AML-193 (cell line): ENCODE measurements at places on chromosomes 5 and 9.

GRCh38 chr9:21520501-21521228 lies 38.6 kb upstream of the IFNE start:
- DNase-seq, result no peak

- DNase-seq, result no peak
These were observed 36.8 kb downstream of the ERGIC1 start for GRCh38 chr5:172870715-172871461.

DNA sequence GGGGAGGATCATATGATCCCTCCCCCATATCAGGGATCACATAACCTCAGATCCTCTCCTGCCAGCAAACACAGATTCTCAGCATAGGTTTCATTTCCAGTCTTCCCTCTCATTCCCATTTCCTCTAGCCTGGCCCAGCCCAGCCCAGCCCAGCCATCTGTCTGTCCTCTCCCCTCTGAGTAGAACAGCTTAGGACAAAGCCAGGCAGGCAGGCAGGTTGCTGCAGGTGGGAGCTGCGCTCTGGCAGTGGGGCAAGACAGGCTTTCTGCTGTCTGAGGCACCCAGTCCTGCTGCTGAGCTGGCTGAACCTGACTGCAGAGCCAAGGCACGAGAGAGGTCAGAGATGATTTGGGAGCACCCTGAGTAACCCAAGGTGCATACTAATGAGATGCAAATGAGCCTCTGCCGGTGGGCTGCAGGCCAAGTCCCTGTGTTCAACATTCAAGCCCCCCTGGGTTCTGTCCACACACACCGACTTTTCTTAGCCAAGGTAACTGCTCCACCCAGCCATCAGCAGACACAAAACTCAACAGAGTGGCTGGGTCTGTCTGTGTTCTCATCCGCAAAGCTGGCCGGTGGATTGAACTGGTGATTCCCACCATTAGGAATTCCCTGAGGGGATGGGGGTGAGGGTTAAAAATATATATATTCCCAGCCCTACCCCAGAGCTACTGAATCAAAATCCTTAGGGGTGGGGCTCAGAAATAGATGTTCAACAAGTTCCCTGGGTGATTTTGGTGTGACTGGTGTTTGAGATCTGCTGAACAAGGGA lies 9.1 kb downstream of the FAT2 start:
- DNase-seq, result no peak

DNA sequence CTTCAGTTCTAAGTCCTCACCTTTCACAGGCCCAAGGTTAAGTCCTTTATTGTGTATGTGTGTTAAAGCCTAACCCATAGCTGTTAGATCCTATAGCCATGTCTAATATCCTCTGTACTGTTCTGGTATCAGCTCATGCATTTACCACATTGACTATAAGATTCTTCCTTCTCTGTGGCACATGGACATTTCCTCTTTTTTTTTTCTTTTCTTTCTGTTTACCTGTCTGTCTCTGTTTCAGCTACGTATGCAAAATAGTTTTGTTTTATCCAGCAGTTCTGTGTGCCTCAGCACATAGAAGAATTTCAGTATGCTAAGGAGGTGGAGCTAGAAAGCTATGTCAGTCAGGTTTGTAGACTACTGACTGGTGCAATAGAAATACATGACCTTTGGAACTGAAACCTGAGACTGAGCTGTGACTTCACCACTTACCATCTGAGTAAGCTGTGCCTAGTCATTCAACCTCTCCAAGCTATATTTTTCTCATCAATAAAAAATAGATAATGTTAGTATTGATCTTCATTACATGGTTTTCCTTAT lies 155.6 kb upstream of the VLDLR start:
- no peak for DNase-seq

GRCh38 chr5:113713051-113713450 lies 199.6 kb downstream of the YTHDC2 start:
- DNase-seq, result no peak

DNA sequence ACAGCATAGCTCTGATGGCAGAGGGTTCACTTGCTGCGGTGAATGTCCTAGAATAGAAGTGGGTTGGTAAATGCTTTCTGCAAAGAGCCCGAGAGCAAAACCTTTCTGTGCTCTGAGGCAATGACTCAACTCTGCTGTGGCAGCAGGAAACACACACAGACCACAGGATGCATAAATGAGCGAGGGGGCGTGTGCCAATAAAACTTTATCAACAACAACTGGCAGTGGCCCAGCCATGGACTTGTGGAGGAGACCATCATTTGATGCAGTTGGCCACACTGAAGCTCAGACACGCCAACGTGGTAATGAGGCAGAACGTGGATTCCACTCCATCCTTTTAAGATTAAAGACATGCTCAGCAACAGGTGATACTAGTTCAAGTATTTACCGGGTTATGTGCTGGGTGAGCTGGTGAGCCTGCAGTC lies 6.8 kb downstream of the MRPL36 start:
- DNase-seq, result peak; percentile 42

- DNase-seq, result no peak
These were observed 9.6 kb upstream of the CCDC112 start for GRCh38 chr5:115306011-115306536.

DNA sequence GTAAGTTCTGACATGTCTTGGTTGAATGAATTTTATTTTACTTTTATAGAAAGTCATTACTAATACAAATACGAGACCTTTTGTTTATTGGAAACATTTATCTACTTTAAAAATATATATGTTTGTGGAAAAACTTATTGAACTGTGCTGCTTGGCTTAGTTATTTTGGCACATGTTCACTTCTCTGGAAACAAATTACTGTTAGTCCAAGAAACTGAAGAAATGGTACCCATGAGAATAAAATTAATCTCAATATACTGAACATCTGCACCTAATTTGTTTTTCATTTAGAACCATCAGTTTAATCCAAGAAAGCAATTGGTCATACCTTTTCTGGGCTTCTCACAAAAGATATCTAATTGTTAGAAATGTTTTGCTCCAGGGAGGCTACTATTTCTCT lies 32.2 kb downstream of the INVS start:
- no peak for DNase-seq

GRCh38 chr5:154628685-154629084 lies 126.5 kb upstream of the LARP1 start:
- no peak for DNase-seq

DNA sequence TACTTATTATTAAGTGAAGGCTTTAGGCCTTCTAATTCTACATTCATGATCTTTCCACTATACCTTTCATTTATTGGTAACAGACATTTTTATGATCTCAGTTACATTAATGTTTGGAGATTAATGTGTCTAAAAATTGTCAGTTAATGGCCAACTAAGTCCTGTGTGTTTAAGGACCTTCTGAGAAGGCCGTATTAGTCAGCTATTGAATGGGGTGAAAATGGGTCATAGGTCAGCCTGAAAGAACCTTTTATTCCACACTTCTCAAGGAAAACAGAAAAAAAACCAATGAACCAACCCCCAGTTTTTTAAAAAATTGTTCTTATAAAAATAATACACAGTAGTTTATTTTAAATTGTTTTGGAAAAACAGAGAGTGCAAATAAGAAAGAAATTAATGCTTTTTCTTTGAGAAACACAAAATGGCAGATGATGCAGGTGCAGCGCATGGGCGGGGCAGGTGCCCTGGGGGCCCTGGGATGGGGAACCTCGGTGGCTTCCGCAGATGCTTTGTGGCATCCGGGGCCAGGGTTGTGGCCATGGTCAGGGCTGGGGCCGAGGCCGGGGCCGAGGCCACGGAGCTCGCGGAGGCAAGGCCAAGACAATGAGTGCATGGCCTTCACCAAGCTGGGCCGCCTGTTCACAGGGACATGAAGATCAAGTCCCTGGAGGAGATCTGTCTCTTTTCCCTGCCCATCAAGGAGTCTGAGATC lies 141.9 kb downstream of the SPATA31D1 start:
- DNase-seq, result no peak

- no peak for DNase-seq
These were observed 472.1 kb upstream of the TNC start for GRCh38 chr9:115590011-115590410.

- DNase-seq, result no peak
These were observed 30.7 kb downstream of the SPIN1 start for GRCh38 chr9:88418715-88419540.

DNA sequence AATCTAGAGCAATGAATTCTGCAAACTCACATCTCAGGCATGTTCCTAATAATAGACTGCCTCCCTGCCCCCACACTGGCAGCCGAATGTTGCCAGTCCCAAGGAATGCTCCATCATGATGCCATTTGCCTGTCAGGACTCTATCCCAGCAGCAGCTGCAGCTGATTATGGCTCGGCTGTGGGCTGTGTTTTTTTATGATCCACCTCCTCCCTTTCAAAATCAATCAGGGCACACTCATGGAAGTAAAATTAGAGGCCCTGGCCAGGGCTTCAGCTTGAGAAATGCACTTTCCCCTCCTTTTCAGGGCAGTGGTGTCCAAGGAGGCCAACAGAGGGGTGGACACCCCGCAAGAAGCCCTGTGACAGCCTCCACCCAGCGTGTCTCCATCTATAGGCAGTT lies 176.7 kb upstream of the S1PR3 start:
- DNase-seq, result no peak

- DNase-seq, result no peak
These were observed 209.0 kb downstream of the TTLL11 start for GRCh38 chr9:121884057-121884541.

DNA sequence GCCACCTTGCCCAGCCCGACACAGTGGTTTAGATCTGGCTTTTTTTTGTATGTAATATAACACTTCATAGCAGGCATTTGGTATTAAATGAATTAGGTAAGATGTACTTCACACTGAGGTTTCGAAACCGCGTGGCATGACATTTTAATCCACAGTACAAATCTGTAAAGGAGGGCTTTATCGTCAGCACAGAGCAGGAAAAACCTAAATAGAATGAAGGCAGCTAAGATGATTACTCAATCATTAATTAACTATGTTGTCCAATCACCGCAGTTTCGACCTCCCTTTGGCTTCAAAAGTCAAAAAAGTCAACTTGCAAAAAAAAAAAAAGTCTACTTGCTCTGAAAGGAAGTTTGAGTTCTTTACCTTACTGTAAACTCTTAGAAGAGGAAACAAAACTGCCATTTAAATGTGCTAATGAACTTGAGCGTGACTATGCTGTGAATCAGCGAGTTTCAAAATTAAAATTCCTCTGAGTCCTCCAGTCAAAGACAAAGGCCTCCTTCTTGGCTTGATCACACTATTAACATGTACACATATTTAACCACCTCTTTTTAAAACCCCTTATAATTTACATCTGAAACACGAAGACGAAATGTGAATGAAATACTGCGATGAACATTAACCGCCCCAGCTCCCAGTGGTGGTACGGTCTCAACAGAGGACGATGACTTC lies 698 bp upstream of the SEC24A start:
- peak; percentile 41 for DNase-seq

- DNase-seq, result peak; percentile 22
These were observed 6.7 kb upstream of the WNT8A start for GRCh38 chr5:138077064-138077696.

DNA sequence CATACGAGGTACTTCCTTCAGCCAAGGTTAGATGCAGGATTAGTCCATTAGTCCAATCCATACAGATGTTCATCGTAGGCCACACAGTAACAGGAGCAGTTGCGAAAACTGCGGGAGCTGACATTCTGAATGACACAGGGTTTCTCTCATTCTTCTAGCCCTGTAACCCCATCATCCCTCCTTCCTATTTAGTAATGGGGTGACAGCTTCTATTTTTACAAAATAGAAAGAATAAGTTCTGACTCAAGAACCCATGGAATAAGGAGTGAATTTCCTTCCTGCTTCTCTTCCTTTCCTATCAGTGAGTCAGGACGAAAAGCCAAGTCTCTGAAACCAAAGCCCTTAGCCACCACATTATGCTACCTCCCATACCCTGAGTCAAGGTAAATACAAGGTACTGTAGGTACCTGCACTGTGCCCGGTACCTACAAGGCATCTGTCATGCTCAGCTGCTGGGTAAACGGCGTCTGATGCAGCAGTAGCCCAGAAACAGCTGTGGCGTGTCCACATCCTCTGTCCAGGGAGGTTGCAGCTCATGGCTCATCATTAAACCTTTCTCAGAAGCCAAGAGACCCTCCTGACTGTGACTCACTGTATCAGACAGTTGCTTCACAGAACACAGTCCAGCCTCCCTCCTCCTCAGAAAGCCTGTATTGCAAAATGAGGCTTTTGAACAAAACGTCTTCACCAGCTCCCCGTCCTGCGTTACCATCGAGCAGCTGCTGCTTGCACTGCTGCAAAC lies 84.2 kb downstream of the ESM1 start:
- DNase-seq, result peak; percentile 85

- DNase-seq, result no peak
These were observed 122.6 kb upstream of the IRX4 start for GRCh38 chr5:2005101-2006041.

GRCh38 chr5:61114441-61114840 lies 47.8 kb downstream of the SMIM15 start:
- DNase-seq, result no peak

DNA sequence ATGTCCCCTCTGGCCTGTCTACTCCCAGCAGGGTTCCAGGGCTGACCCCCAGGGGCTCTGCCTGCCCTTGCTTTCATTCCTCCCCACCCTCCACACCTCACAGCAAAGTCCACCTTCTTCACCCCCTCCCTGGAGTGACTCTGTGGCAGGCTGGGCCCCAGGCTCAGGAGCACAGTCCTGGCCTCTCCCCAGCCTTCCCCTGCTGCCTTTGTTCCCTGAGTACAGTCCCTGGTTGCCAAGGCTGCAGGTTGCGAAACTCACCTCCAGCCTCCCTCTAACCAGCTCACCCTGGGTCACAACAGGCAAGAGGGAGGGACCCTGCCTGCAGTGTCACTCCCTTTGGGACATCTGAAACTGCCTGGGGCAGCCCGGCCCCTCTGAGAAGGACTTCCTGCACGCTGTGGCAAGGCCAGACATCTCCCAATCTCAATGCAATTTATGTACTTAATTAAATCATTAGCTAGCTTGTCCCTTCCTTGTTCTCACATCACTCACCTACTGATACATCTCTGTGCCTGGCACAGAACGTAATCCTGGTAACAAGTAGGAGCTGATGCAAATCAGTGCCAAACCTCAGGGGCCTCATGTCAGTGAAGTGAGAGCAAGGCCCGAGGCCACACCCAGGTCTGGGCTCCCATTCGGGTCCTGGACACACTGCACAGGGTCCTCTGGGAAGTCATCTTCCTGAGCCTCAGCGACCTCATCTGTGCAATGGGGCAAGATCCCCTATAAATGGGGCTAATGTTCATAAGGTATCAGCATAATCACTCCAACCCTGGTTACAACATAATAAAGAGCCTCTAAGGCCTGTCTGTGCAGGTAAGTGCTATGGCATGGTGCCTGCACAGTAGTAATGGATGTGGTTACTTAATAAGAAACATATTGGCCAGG lies 27.3 kb upstream of the TRIM14 start:
- peak; percentile 95 for DNase-seq

DNA sequence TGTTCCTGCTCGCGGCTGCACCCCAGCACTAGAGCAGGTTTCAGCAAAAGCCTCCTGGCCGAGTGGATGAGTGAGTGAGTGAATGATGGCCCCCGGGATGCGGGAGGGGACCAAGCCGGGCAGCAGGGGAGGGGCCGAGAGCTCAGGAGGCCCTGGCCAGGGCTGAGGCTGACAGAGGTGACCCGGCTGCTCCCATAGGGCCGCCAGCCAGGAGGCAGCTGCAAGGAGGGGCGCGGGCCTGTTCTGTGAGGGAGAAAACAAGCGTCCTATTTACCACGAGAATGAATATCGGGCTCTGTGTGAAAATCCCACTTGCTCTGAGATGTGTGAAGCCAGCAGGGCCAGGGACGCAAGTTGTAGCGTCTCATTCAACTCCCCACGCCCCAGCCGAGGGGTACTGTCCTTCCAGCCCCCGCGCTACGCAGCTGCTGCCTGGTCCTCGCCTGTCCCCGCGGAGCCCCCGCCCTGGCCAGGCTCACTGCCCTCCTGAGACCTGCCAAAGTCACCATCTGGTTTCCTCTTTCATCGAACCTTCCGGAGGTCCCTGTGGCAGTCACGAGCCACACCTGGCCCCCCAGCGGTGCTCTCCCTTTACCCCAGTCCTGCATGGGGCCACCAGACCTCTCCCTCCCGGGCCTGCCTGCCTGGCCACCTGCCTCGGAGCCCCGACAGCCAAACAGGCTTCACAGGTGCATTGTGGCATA lies 38.8 kb downstream of the RASGEF1C start:
- DNase-seq, result no peak
